A549 treated with Mapracorat at 1 μM for 4 hours (cell line): ENCODE measurements at places on chromosomes 3 and 15. TPM values are rescaled to one million over a fixed set of nuclear protein-coding genes. Genes with fewer than 3 reads are reported as not detected.

The COL6A5 gene
- 0.05 TPM in 1 of 5 replicates, not detected in the others for total RNA-seq

The GRIP2 gene
- 0.63 to 2.0 TPM (median 1.2 TPM) in 5 replicates for total RNA-seq

The GUCA1C gene
- not detected in 5 replicates for total RNA-seq

The ZNF660 gene
- total RNA-seq, result not detected in 5 replicates

The CIP2A gene
- 14.5 to 20.8 TPM (median 19.0 TPM) in 5 replicates for total RNA-seq

The TRIM71 gene
- not detected in 5 replicates for total RNA-seq

The MYZAP gene
- total RNA-seq, result 0.75 to 1.2 TPM (median 1.1 TPM) in 5 replicates

The FBXO40 gene
- not detected in 5 replicates for total RNA-seq

The CPB1 gene
- total RNA-seq, result not detected in 5 replicates

The SEMA5B gene
- 0.15 to 0.66 TPM (median 0.33 TPM) in 5 replicates for total RNA-seq

The TGM4 gene
- total RNA-seq, result 0.07 to 0.30 TPM (median 0.14 TPM) in 5 replicates

The SCN11A gene
- total RNA-seq, result 0.02 TPM in 1 of 5 replicates, not detected in the others

The EXOSC7 gene
- 42.2 to 52.6 TPM (median 46.8 TPM) in 5 replicates for total RNA-seq

The FGF12 gene
- total RNA-seq, result 0.44 to 1.1 TPM (median 0.68 TPM) in 5 replicates

The CYP8B1 gene
- total RNA-seq, result not detected in 5 replicates

The DHFR2 gene
- 2.4 to 3.6 TPM (median 3.2 TPM) in 5 replicates for total RNA-seq

The VEPH1 gene
- 0.24 to 0.37 TPM (median 0.32 TPM) in 4 of 5 replicates, not detected in the other for total RNA-seq

The SATB1 gene
- 0.04 to 0.10 TPM in 2 of 5 replicates, not detected in the others for total RNA-seq

The CFAP100 gene
- total RNA-seq, result not detected in 5 replicates

The LRRC31 gene
- total RNA-seq, result not detected in 5 replicates

The USP50 gene
- total RNA-seq, result 0.19 TPM in 1 of 5 replicates, not detected in the others
